Activated T-helper 1 cell treated with anti-CD3 and anti-CD28 coated beads, Interleukin-2, amount 50 U/mL, for 16 hours (primary cell): ENCODE measurements at places on chromosomes 12 and 14.

DNA sequence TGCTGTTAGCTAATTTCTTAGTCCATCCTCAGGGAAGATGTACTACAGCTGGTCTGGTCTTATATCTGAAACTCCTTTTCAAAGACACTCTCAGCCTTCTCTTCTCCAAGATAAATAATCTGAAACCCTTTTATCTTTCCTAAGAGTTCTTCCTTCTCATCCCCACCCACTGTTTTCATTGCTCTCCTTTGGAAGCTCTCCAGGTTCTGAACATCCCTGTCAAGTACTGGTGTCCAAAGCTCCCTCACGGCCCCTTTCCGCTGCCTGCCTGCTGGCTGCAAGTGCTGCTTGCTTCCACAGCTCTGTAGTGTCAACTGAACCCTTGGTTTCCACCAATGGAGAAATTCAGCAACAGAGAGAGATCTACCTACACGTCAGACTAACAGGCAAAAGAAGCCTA, 6.6 kb upstream of the SLC6A13 start:
- no peak for DNase-seq

DNA sequence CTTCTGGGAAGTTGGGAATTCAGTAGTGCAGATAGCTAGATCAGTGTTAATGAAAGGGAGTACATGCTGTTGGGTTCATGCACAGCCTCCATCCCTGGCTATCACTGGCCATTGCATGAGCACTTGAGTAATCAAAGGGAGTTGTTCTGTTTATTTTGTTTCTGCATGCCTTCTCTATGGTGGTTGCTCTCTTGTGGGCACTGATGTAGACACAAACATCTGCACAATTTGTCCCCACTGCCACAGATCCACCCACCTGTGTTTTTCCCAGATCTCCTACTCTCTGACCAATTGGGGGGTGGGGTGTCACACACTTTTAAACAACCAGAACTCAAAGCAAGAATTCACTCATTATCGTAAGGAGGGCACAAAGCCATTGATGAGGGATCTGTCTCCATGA, 89.7 kb upstream of the DHRS4 start:
- DNase-seq = no peak

DNA sequence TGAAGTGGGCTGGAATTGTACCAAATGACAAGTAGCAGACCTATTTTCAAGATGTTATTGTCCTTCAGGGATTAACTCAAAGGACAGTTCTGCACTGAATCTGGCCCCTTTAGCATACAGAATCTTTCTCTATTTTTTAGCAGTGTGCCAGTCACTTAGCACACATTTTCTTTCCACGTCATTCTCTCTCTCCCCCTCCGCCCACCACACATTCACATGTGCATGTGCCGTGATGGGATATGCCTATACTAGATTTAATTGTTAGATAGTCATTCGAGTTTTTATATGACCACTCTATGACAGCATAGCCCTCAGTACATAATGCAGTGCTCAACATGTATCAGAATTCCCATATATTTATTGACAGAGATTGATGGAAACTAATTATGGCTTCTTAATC, 129.1 kb downstream of the KCNC2 start:
- DNase-seq = no peak

DNA sequence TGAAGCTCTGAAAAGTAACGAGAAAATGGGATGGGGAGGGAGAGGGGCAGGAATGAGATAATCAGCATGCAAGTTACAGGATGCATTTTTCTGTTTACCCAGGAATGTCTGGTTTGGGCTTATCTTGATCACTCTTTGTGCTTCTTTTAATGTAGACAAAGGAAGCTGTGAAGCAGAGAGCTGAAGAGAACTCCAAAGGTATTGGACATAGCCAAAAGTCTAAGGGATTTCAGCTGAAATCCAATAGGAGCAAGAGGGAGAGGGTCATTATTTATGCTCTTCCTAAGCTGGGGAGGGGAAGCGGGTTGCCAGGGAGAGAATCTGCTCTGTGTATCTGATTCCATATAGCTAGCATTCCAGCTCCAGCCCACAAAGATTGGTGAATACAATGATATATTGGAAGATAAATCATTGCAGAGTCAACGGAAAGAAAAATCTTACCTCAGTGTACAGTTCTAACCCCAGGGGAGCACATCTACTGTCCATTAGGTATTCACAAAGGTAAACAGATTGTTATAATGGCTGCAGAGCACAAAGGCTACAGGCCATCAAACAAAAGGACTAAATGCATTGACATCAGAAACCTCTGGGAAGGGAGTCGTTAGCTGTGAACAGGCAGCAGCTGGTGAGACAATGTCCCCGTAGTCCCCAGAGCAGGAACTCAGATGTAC, 61.0 kb upstream of the PELI2 start:
- DNase-seq = no peak

GRCh38 chr12:42868291-42868690, 278.7 kb upstream of the PRICKLE1 start:
- no peak for DNase-seq

GRCh38 chr12:122406701-122407164, 15.7 kb downstream of the CLIP1 start:
- DNase-seq = no peak

- no peak for DNase-seq
Measured at GRCh38 chr12:100268835-100269564, 2.0 kb downstream of the SCYL2 start.

- DNase-seq = no peak
Measured at GRCh38 chr12:11676052-11676451, 26.6 kb downstream of the ETV6 start.

- no peak for DNase-seq
Measured at GRCh38 chr12:125121106-125121505, 55.9 kb downstream of the AACS start.

DNA sequence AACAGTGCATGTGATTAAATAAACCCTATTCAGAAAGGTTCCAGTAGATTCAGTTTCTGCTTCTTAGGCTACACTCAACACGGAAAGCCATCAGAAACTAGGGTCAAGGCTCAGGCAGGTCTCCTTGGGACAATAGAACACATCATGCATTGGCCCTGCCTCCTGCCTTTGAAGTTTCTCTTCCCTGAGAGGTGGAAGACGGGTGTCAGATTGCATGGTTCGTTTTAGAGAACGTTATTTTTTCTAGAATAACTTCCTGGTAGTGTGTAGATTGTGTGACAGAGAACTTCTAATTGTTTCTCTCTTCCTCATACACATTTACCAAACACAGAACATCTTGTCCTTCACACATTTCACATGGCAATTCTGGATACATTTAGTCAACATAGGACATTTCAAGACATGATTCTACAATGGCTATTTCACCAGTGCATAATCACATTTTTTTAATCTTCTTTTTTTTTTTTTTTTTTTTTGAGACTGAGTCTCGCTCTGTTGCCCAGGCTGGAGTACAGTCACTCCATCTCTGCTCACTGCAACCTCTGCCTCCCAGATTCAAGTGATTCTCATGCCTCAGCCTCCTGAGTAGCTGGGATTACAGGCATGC, 106.6 kb upstream of the AMN1 start:
- no peak for DNase-seq
